ENCODE measurements at places on chromosomes 2 and 18.

DNA sequence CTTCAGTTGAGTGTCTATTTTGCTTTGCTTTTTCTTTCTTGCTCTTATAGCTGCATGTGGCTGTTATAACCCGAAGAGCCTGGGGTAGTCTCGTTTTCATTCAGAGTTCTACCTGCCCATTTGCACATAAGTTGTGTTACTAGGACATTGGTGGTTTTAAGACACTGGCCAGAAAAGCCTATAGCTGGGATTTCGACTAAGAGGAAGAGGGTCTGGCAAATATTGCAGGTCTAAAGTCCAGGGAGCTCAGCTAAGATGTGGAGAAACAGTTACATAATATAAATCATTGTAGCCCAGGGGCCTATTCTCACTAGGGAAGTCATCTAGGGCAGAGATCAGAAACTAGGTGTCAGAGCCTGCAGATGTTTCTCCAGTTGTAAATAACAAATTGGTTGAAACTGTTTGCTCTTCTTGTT lies 120.8 kb downstream of the BABAM2 start:
- no peak for DNase-seq

- DNase-seq, result no peak
Measured at GRCh38 chr2:2328848-2329247, 2.2 kb downstream of the MYT1L start.

GRCh38 chr2:73987948-73988700 lies 3.4 kb downstream of the TET3 start:
- DNase-seq, result no peak

DNA sequence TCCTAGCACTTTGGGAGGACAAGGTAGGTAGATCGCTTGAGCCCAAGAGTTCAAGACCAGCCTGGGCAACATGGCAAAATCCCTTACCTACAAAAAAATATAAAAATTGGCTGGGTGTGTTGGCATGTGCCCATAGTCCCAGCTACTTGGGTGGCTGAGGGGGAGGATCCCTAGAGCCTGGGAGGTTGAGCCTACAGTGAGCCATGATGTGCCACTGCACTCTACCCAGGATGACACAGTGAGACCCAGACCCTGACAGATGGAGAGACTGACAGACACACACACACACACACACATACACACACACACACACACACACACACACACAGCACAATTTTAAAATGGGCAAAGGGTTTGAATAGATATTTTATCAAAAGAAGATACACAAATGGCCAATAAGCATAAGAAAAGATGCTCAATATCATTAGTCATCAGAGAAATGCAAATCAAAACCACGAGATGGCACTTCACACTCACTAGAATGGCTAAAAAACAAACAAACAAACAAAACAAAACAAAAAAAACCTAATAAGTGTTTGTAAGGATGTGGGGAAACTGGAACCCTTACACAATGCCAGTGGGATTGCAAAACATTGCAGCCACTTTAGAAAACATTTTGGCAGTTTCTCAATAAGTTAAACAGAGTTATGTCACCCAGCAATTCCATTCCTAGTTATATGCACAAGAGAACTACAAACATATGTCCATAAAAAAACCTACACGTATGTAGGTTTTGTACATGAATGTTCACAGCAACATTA lies 42.3 kb downstream of the BAZ2B start:
- DNase-seq, result peak; percentile 24

- DNase-seq, result peak; percentile 52
Measured at GRCh38 chr18:50602466-50602865, 42.6 kb downstream of the MAPK4 start.

- peak; percentile 80 for DNase-seq
Measured at GRCh38 chr2:26462511-26463243, 15.2 kb downstream of the OTOF start.

DNA sequence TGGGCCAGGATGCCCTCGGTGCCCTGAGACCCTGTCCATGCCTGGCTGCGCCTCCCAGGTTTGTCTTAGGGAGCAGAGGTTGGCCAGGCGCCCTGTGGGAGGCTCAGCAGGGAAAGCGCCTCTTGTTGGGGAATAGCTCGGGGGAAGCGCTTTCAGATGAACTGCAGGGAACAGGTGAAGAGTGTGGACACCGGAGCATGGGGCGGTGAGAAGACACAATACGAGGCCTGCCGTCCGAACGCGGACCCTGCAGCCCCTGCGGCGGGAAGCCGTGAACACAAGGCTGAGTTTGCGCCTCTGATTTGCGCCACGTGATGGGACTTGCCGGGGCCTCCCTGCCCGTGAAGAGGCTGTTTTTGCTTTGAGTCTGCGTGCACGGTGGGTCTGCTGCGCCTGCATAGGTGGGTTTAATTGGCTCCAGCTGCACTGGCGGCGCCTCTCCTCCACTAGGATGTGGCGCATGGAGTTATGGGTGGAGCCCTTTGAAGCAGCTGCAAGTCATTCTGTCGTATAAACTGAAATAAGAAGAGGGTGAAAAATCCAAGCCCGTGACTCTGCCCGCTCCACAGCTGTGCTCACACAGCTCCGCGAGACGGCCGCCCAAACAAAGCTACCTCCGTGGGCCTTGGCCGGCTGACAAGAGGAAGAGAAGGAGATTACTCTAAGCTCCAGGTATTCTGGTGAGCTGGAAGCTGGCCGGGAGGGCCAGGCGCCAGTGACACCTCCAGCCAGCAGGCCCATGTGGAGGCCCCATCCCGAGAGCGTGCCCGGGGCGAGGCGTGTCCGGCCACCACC lies 103.5 kb upstream of the CTDP1 start:
- peak; percentile 72 for DNase-seq

DNA sequence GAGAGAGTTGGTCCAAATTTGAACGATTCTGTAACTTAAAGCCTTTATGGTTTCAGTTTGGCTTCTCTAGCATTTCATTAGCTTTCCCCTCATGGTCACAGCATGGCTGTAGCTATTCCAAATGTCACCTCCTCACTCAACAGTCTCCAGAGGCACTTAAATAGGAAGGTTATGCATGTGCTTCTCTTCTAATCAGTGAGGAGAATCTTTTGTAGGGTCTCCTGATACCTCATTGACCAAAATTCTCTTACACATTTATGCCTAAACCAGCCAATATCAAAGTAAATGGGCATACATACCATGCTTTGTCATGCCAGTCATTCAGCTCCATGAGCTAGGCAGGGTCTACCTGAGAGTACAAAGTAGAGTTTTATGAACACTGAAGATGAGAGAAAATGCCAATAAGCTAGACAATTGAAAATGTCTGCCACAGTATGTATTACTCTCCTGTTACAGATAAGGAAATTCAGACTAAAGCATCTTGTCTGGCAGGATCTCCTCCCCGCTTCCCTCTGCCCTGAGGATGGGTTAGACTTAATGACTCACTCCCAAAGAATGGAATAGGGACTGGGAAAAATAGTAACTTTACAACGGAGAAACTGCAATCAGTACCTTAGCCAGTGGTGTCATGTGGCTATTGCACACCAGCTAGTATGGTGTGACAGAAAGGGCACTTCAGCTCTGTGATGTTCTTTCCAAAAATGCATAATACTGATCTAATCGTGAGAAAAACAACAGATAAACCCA lies 15.4 kb downstream of the DSG2 start:
- DNase-seq, result peak; percentile 82

DNA sequence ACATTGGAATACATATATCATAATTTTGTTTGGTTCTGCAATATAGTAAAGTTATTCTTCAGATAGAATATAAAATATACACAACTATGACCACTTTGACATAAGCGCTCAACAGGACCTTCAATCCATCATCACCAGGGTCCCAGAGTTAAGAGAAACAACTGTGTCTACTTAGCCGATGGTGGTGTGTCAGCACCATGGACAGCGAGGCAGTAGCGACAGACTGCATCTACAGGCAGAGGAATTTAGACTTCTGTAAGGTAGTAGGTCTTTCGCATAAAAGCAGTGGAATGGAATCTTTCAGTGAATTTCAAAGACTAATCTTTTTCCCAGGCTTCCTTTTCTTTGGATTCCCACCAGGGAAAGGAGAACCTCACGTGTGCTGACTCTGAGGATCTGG lies 20.5 kb upstream of the LRPPRC start:
- peak; percentile 48 for DNase-seq

- DNase-seq, result no peak
Measured at GRCh38 chr2:11988691-11989353, 242.4 kb downstream of the LPIN1 start.

GRCh38 chr2:218852911-218853667 lies 6.5 kb upstream of the WNT6 start:
- peak; percentile 56 for DNase-seq

DNA sequence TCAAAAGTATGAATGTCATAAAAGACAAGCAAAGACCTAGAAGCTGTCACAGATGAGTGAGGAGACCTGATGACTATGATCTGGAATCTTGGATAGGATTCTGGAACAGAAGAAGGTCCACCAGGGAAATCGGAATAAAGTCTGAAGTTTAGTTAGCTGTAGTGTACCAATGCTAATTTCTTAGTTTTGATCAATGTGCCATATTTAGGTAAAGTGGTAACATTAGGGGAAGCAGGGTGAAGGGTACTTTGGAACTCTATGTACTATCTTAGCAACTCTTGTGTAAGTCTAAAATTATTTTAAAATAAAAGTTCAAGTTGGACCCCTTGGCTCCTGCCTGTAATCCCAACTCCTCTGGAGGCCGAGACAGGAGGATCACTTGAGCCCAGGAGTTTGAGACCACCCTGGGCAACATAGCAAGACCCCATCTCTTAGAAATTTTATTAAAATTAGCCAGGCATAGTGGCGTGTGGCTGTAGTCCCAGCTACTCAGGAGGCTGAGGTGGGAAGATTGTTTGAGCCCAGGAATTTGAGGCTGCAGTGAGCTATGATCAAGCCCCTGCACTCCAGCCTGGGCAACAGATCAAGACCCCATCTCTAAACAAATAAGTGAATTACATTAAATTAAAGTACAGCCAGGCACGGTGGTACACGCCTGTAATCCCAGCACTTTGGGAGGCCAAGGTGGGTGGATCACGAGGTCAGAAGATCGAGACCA lies 35.9 kb upstream of the EFHD1 start:
- no peak for DNase-seq

DNA sequence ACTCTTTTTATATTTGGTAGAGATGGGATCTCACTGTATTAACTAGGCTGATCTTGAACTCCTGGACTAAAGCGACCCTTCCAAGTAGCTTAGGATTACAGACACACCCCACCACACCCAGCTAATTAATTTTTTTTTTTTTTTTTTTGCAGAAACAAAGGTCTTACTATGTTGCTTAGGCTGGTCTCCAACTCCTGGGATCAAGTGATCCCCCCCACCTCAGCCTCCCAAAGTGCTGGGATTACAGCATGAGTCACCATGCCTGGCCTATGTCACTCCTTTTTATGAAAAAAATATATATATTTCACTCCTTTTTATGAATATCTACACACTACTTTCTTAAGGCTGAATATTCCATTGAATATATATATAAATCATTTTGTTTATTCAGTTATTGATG lies 162.8 kb downstream of the MGAT5 start:
- no peak for DNase-seq

- DNase-seq, result peak; percentile 33
Measured at GRCh38 chr2:205930209-205930608, 155.8 kb downstream of the INO80D start.

GRCh38 chr2:78455586-78455985 lies 569.9 kb upstream of the REG3G start:
- DNase-seq, result no peak

DNA sequence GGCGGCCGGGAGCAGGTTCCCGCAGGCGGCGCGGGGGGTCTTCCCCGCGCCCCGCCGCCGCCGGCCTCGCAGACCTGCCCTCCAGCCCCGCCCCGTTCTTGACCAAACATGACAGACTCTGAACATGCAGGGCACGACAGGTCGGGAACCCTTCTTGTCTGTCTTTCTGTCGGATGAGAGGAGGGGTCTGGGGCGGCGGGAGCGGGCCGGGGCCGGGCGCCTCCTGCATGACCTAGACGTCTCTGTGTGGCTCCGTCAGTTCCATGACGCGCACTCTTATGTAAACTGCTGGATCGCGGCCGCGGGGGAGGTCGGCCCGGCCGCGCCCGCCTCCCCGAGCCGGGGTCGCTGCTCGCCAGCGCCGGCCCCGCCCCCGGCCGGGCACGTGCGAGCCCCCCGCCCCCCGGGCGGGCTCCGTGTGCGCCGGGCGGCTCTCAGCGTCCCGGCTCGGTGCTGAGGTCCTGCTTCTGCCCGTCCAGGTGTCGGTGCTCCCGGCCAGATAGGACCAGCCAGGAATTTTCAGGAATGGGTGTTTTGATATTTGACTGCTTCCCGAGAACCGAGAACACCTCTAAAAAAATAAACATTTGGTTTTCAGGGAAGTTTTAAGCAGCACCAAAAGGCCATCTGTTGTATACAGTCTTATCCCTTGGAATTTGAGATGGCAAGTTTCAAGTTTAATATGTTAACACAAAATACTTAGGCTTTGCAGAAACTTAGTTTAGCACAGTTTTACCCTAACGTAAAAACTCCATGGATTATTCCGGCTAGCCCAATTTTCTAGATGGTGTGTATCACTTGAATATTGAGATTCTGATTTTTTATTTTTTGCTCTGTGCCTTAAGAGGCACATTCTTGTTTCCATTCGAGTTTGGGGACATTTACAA lies 733 bp downstream of the ZC3H6 start:
- peak; percentile 89 for DNase-seq

DNA sequence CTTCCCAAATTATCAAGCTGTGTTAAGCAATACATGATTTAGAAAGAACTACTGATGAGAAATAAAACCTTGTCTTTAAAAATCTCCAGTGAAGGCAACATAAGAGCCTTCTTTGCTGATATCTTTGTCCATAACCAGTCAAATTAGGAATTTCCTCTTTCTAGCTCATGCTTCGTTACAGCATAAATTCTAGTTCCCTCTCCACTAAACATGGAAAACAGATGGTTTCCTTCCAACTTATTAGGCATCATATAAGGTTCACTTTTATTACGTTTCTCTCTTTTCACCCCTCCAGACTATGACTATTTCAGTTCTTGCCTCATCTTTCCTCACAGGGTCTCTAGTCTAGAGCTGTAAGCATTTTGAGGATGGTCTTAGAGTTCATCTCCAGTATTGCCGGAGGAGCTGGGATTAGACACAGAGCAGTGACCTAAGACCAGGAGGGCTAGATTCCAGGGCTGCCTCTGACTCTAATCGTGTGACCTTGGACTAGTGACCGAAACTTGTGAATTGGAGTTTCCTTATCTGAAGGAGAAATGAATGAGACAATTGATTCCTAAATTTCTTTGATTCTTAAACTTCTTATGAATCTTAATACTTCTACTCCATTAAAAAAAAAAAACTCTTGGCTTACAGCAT lies 195.5 kb upstream of the APCDD1 start:
- DNase-seq, result no peak

- DNase-seq, result no peak
Measured at GRCh38 chr2:186949726-186950256, 100.8 kb upstream of the ZSWIM2 start.

GRCh38 chr2:95053543-95053942 lies 28.0 kb downstream of the MAL start:
- DNase-seq, result no peak

GRCh38 chr18:37654731-37655369 lies 89.3 kb upstream of the CELF4 start:
- no peak for DNase-seq

- no peak for DNase-seq
Measured at GRCh38 chr2:152046940-152047339, 51.9 kb downstream of the CACNB4 start.

GRCh38 chr2:173053043-173053699 lies 22.5 kb upstream of the MAP3K20 start:
- peak; percentile 70 for DNase-seq

GRCh38 chr2:85390941-85391669 lies 19.1 kb downstream of the CAPG start:
- peak; percentile 37 for DNase-seq

Data from fibroblast of skin of right biceps (primary cell).